Gastroesophageal sphincter (tissue), 4 donors: ENCODE measurements at places on chromosomes 6 and 20.

DNA sequence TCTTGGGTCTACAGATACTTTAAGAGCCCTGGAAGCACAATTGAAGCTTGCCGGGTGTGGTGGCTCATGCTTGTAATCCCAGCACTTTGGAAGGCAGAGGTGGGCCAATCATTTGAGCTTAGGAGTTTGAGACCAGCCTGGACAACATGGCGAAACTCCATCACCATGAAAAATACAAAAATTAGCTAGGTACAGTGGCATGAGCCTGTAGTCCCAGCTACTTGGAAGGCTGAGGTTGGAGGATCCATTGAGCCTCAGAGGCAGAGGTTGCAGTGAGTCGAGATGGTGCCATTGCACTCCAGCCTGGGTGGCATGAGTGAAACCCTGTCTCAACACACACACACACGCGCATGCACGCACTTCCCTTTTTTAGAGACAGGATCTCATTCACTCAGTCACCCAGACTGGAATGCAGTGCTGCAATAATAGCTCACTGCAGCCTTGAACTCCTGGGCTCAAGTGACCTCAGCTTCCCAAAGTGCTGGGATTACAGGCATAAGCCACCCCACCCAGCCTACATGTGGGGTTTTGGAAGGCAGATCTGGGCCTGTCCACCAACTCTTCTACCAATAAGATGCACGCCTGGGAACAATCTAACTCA lies 182.5 kb upstream of the JARID2 start:
- no peaks in the 10 kb centered on the region for H3K36me3 ChIP-seq
- H3K27me3 ChIP-seq, result no peaks in the 10 kb centered on the region
- no peak overlapping the region for H3K27ac ChIP-seq
- no peaks in the 10 kb centered on the region for H3K4me1 ChIP-seq
- ATAC-seq, result peak; percentile 22

- H3K27me3 ChIP-seq, result peaks cover 28% of the 10 kb centered on the region
- ATAC-seq, result no peak
- no peak overlapping the region for H3K4me3 ChIP-seq
- H3K4me1 ChIP-seq, result no peaks in the 10 kb centered on the region
- H3K27ac ChIP-seq, result no peak overlapping the region
- no peaks in the 10 kb centered on the region for H3K36me3 ChIP-seq
These were observed 68.5 kb downstream of the SRC start for GRCh38 chr20:37414224-37415035.

- H3K4me1 ChIP-seq, result no peaks in the 10 kb centered on the region
- no peaks in the 10 kb centered on the region for H3K36me3 ChIP-seq
- no peak overlapping the region for H3K27ac ChIP-seq
- H3K27me3 ChIP-seq, result no peaks in the 10 kb centered on the region
- no peak overlapping the region for H3K4me3 ChIP-seq
- ATAC-seq, result no peak
These were observed 230.2 kb downstream of the PRKN start for GRCh38 chr6:162497389-162497788.

DNA sequence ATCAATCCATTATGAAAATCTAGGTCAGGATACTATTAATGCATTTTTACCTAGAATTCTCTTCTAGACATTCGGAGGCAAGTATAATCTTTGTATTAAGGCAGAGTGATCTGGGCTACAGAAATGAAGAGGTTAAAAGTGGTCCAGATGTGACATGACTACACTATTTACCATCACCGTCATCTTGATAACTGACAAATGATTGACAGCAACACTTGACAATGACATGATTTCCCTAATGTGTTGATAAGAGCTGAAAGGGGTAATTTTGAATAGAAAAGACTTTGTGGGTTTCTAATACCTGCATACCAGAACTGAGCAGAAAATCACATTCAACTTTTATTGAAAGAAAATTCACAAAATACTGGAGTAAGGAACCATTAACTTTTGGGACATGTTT lies 718.9 kb upstream of the MAP3K7 start:
- H3K4me3 ChIP-seq, result no peak overlapping the region
- H3K36me3 ChIP-seq, result no peaks in the 10 kb centered on the region
- no peaks in the 10 kb centered on the region for H3K4me1 ChIP-seq
- H3K27ac ChIP-seq, result no peak overlapping the region

DNA sequence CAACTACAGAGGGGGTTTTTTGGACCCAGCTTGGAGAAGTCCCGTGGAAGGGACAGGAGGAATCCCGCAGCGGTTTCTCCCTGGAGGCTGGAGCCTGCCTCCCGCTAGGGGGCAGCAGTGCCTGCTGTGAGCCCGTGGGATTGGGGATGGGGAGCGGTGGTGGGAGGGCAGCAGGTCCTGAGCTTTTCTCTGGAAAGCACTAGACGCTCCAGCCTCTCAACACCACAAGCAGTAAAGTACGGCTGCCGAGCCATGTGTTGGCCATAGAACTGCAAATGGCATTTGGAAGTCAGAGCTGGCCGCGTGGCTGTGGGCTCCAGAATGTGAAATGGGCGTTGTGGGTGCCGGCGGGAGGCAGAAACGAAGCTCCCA lies 47.8 kb downstream of the GMPR start:
- ATAC-seq, result no peak
- no peak overlapping the region for H3K4me3 ChIP-seq
- no peaks in the 10 kb centered on the region for H3K4me1 ChIP-seq
- no peaks in the 10 kb centered on the region for H3K36me3 ChIP-seq
- no peaks in the 10 kb centered on the region for H3K27me3 ChIP-seq

- H3K27ac ChIP-seq, result no peak overlapping the region
- no peak for ATAC-seq
- no peak overlapping the region for H3K4me3 ChIP-seq
- H3K36me3 ChIP-seq, result no peaks in the 10 kb centered on the region
- peaks cover 5% of the 10 kb centered on the region for H3K4me1 ChIP-seq
These were observed 113.6 kb downstream of the TRERF1 start for GRCh38 chr6:42337985-42338743.

DNA sequence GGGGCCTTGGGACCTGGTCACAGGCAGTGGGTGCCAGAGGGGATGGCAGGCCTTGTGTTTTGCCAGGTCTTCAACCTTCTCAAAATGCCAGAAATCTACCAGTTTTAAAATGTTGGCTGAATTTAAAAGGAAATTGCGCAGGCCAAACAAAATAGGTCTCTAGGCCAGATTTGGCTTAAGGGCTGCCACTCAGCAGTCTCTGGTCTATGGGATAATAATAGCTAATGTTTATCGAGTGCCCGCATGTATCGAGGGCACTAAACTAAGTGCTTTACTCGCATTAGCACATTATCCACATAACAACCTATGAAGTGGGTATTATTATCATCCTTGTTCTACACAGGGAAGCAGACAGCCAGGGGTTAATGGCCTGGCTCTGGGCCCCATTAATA lies 11.0 kb downstream of the E2F3 start:
- H3K36me3 ChIP-seq, result no peaks in the 10 kb centered on the region
- no peaks in the 10 kb centered on the region for H3K27me3 ChIP-seq
- no peak overlapping the region for H3K4me3 ChIP-seq
- no peak for ATAC-seq
- H3K27ac ChIP-seq, result no peak overlapping the region
- H3K4me1 ChIP-seq, result no peaks in the 10 kb centered on the region

DNA sequence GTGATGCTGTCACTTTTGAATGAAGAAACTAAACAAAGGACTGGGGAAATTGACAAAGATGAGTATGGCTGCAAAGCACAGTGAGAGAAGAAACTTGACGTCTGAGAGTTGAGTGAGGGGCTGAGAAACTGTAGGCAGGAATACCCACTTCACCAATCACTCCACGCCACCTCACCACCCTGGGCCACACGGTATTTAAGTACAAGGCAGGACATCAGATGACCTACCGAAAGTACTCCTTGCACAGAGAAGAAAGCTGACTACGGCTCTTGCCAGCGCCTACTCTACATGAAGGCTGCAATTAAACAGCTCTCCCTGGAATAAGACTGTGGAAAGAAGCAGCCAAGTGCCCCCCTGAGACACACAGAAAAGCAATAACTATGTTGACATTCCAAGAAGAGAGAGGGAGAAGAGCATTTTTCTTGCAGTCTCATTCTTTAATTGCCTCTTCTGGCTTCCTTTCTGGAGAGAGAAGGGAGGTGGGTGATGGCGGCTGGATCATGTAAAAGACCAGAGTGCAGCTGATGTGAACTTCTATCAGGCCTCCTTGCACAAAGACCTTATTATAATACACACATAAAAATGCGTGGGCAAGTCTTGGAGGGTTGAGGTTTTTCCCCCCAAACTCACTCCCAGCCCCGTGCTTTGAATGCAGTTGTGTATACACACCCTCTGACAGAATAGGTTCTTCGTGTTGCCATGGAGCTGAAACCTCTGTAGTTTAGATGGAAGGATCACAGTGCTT lies 44.6 kb downstream of the HIVEP2 start:
- no peaks in the 10 kb centered on the region for H3K36me3 ChIP-seq
- peaks cover 6% of the 10 kb centered on the region for H3K4me1 ChIP-seq
- peak; percentile 37 for ATAC-seq
- no peak overlapping the region for H3K4me3 ChIP-seq
- H3K27me3 ChIP-seq, result no peaks in the 10 kb centered on the region

GRCh38 chr6:33271117-33271467 lies 584 bp downstream of the VPS52 start:
- peak overlapping the region; percentile 71 for H3K4me3 ChIP-seq
- peak overlapping the region; percentile 92 for H3K27ac ChIP-seq

DNA sequence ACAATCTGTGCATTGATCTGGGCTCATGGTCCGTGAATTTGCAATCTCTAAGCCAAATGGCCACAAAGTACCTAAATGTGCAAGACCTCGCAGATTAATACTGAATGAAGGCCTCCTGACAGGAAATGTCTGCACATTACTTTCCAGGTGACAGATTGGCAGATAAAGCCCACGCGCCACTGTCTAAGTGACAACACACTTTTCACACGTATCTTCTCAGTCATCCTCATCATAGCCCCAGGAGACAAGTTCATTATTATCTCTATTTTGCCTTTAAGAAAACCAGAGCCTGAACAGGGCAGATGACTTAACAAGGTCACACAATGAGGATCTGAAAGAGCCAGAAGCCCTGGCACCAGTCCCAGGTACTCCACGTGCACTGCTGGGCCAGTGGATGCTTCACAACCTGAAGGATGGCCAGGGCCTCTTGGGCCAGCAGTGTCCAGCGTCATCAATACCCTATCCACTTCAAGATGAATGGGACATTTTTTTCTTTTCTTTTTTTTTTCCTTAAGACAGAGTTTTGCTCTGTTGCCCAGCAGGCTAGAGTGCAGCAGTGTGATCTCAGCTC lies 266.3 kb downstream of the PTPRT start:
- no peak overlapping the region for H3K4me3 ChIP-seq
- no peaks in the 10 kb centered on the region for H3K36me3 ChIP-seq
- no peaks in the 10 kb centered on the region for H3K27me3 ChIP-seq

DNA sequence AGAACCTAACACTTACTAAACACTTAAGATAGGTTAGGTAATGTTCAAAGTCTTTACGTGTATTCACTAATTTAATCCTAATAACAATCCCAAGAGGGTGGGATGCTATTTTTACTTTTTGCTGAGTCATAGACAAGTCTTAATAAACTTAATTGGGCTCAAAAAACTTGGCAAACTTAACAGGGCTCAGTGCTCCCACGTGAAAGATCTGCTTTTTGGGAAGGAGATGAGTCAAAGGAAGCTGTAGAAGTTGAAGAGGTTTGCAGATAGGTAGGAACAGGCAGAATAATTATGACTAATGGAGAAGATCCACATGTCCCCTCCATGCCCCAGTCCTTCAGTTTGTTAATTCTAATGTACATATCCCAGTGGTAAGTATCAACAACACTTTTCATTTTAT lies 44.5 kb upstream of the STMND1 start:
- H3K36me3 ChIP-seq, result no peaks in the 10 kb centered on the region
- H3K27ac ChIP-seq, result no peak overlapping the region
- H3K27me3 ChIP-seq, result no peaks in the 10 kb centered on the region
- no peaks in the 10 kb centered on the region for H3K4me1 ChIP-seq
- ATAC-seq, result no peak
- H3K4me3 ChIP-seq, result no peak overlapping the region
